ENCODE measurements at places on chromosomes 1 and 21. TPM values are rescaled to one million over a fixed set of nuclear protein-coding genes. Genes with fewer than 3 reads are reported as not detected.

TRIM46 gene
- 2.9 TPM for total RNA-seq

TMPRSS2 gene
- total RNA-seq, result 0.08 TPM

MAGOH gene
- 116 TPM for total RNA-seq

GJA5 gene
- total RNA-seq, result not detected

LGR6 gene
- total RNA-seq, result 0.90 TPM

NTNG1 gene
- not detected for total RNA-seq

RIPPLY3 gene
- 0.55 TPM for total RNA-seq

VWA5B1 gene
- not detected for total RNA-seq

CCDC27 gene
- total RNA-seq, result not detected

CELA3B gene
- not detected for total RNA-seq

ANKRD65 gene
- 0.05 TPM for total RNA-seq

TMEM61 gene
- total RNA-seq, result 1.0 TPM

NBPF6 gene
- total RNA-seq, result not detected

AHDC1 gene
- 16.9 TPM for total RNA-seq

MNDA gene
- total RNA-seq, result not detected

ILDR2 gene
- not detected for total RNA-seq

ICOSLG gene
- 4.8 TPM for total RNA-seq

GCSAML gene
- total RNA-seq, result not detected

NBPF19 gene
- 10.1 TPM for total RNA-seq

FCRL6 gene
- total RNA-seq, result not detected

PRMT2 gene
- 50.9 TPM for total RNA-seq

CFHR1 gene
- 0.17 TPM for total RNA-seq

BRDT gene
- not detected for total RNA-seq

ARHGAP29 gene
- total RNA-seq, result 13.5 TPM

SPRR2B gene
- total RNA-seq, result not detected

CLCNKB gene
- 0.06 TPM for total RNA-seq

GPA33 gene
- total RNA-seq, result not detected

INAVA gene
- 37.8 TPM for total RNA-seq

COG2 gene
- 19.1 TPM for total RNA-seq

MASP2 gene
- 0.22 TPM for total RNA-seq

BMP8B gene
- total RNA-seq, result 5.9 TPM

S100A8 gene
- not detected for total RNA-seq

LAX1 gene
- total RNA-seq, result not detected

ATPAF1 gene
- 32.9 TPM for total RNA-seq

RAB3B gene
- total RNA-seq, result 5.4 TPM

C8B gene
- total RNA-seq, result not detected

SPATC1L gene
- total RNA-seq, result 0.65 TPM

CRABP2 gene
- total RNA-seq, result 8.2 TPM

OR2T11 gene
- not detected for total RNA-seq

CNIH3 gene
- 0.34 TPM for total RNA-seq

GNG4 gene
- 13.0 TPM for total RNA-seq

Data from A549 treated with dexamethasone at 1 μM for 4 hours (cell line).